ENCODE measurements at places on chromosomes 7 and 10.

- DNase-seq, result no peak
These were observed 8.1 kb downstream of the ADCY1 start for GRCh38 chr7:45582136-45582749.

DNA sequence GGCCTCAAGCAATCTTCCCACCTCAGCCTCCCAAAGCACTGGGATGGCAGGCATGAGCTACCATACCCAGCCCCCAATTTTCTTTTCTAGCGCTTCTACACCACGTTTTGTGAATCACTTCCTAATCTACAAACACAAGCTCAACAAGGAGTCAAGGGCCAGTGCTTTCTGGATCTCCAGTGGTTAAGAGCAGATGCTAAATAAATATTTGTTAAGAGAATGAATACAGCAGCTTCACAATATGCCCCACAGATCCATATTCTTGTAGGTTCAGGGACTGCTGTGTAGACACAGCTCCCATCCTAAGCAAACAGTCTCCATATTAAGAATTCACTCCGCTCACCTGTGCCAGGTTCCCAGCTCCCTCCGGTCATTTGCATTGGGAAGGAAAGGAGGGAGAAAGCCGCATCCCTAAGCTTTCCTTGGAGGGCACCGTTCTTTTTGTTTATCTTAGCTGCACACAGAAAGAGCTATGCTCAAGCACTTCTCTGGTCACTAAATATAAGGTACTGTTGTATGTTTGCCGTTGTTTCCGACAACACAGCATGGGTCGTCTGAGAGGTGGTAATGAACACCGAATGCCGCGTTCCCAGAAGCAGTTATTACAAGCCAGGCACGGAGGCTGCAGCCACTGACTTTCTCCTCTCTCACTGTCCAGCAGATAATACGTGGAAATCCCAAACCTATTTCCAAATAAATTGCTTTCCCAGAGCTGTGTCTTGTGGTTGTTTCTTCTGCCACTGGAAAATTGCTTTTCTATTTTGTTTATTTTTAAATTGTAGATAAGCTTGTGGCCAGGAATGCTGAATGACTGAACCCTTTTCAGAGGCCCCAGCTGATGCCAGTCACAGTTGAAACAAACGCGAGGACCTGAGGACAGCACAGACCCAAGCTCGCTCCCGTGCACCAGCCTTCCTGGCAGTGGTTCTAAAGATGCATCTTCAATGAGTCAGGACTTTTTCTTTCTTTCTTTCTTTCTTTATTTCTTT, 217.1 kb downstream of the PRPF18 start:
- no peak for DNase-seq

GRCh38 chr10:100945754-100946153, 23.6 kb upstream of the SEMA4G start:
- no peak for DNase-seq

DNA sequence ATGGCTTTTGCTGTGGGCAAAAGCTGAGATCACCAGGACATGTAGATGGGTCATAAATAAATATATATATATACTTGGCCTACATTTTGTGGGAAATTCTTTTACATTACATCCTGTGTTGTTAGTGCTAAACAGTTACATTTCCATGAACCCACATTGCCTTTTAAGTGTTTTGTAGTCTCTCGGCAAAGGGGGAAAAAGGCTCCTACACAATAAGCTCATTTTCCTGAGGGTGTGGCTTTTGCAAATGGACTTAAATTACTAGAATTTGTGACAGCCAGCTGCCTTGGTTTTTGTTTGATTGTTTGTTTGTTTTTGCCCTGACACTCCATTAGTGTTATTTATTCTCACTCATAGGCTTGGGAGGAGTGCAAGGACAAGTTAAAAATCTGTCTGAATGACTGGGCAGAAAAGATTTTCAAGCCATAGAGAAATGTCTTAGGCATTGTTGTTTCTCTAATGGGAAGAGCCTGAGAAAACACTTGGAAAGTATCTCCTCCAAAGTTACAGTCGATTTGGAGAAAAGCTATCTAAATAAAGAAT, 128.8 kb downstream of the DGKB start:
- DNase-seq, result no peak

DNA sequence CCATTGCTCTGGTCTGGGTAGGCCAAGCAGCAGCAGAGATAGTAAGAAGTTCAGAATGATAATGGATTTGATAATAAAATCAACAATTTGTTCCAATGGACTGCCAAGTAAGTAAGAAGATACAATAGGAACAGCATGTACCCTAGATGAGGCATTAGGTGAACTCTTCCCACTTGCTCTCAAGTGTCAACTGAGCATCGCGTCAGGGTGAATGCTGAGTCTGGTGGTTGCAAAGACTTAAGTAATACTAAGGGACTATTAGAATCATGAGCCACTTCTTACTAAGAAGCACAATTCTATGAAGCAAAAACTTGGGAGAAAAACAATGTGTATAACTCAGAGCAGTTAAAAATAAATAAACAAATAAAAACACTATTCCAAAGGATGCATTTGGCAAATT, 54.5 kb downstream of the LRRN3 start:
- no peak for DNase-seq

- no peak for DNase-seq
These were observed 92.2 kb upstream of the OIT3 start for GRCh38 chr10:72801263-72801868.

DNA sequence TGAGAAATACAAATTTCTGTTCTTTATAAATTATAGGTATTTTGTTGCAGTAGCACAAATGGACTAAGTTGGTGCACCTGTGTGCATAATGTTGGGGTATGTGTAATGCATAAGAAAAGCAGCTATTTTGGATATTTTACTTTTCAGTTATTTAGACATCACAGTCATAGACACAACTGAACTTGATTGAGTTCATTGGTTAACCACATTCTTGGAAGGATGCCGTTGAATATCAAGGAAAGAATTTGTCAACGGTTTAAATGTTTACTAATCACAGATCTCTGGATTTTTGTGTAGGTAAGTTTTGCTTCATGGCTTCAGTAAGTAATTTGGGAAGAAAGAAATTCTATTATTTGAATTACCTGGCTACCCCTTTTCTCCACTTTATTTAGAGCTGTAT, 4.1 kb downstream of the OTUD1 start:
- DNase-seq, result no peak

- DNase-seq, result no peak
These were observed 12.0 kb upstream of the RNF32 start for GRCh38 chr7:156628562-156628961.

GRCh38 chr10:31774299-31774900, 154.2 kb downstream of the ARHGAP12 start:
- no peak for DNase-seq

DNA sequence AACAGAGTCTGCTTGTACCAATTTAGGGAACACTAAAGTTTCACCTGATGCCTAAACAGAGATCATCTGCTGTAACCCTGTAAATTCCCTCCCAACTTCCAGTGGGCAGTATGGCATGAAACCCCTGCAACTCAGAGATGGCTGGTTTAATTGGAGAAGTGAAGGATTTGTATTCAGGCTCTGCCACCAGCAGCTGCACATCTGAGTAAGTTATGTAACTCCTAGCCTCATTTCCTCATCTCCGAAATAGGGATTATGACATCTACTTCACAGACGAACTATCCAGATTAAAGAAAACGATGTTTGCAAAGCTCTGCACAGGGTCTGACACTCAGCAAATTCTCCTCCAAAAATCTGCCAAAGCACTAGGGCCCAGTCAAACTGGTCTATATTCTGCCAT, 493.0 kb downstream of the KCNMA1 start:
- no peak for DNase-seq

- no peak for DNase-seq
These were observed 124.8 kb downstream of the CNNM2 start for GRCh38 chr10:103042908-103043307.

- peak; percentile 65 for DNase-seq
These were observed 4.0 kb downstream of the GPR15LG start for GRCh38 chr10:84177541-84178141.

DNA sequence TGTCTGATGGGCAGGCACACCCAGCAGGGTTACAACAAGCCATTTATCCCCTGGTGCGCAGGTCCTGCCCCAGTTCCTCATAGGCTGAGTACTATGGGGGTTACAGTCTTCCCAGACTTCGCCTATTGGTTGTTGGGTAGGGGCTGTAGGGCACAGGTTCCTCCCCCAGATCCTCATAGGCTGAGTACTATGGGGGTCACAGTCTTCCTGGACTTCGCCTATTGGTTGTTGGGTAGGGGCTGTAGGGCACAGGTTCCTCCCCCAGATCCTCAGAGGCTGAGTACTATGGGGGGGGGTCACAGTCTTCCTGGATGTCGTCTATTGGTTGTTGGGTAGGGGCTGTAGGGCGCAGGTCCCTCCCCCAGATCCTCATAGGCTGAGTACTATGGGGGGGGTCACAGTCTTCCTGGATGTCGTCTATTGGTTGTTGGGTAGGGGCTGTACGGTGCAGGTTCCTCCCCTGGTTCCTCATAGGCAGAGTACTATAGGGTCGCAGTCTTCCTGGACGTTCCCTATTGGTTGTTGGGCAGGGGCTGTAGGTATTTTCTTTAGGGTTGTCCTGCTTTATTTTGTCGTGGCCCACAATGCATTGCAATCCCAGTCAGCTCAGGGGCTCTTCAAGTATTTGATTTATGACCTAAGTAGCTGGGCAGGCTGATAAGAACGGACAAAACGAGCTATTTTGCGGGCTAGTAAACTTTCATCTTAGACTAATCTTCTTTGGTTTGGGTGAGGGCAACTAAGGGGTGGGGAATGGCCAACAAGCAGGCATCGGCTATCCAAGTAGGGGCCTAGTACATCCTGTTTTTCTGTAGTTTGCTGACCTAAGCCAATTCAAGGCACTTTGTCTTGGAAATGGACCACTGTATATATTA, 3.4 kb downstream of the LRRC27 start:
- DNase-seq, result no peak

DNA sequence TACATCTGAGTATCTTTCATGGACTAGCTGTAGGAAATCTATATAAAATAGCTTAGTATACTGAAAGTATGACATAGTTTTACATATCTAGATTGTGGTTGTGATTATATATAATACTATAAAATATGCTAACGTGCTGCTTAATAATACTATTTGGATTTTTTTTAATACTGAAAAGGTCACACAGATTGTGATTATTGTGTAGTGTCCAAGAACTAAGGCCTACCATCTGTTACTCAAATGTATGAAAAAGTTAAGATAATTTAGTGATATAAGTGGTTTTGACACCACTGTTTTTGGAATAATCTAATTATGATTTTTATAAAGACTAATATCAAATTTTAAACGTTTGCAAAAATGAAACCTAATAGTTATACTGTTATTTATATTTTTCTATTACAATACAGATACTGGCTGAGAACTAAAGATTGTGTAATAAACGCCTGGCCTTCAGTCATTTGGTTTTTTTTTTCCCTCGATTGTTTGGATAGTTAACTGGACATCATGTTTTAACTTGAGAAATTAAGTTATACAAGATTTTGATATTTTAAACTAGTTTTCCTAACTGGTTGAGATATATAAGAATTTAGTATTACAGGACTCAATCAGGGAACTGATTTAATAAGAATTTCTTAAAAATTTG, 12.6 kb downstream of the PTEN start:
- DNase-seq, result no peak

DNA sequence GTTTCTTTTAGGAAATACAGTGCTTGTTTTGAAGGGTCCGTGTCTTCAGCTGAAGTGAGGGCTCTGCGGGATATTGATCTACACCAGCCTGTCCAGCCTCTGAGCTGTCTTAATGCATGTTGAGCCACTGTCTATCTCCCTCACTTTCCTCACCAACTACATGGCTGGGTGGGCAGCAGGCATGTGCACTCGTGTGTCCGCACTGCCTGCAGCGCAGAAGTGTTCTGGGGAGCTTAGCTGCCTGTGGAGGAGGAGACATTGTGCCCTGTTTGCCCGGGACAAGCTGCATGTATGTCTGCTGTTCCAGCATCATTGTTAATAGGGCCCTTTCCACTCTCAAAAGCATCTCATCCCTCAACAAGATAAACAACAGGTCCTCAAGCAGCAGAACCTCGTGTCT, 133.1 kb upstream of the EEPD1 start:
- no peak for DNase-seq

DNA sequence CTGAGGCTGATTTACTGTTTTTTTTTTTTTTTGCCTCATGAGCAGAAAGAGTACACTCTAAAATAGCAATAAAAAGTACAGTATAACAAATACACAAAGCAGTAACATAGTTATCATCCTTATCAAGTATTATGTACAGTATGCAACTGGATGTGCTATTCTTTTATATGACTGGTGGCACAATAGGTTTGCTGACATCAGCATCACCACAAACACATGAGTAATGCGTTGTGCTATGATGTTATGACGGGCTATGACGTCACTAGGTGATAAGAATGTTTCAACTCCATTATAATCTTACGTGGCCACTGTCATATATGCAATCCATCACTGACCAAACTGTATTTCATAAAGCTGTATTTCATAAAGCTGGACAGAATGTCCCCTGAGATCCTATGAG, 189.2 kb upstream of the GLI3 start:
- peak; percentile 48 for DNase-seq

GRCh38 chr7:134220236-134220635, 93.1 kb downstream of the LRGUK start:
- DNase-seq, result no peak

GRCh38 chr10:43749940-43750552, 101.4 kb upstream of the ZNF32 start:
- no peak for DNase-seq

GRCh38 chr7:68958571-68958970, 639.7 kb upstream of the AUTS2 start:
- DNase-seq, result no peak

Measured in epithelial cell of esophagus (primary cell).